ENCODE measurements at places on chromosomes 2 and 18.

DNA sequence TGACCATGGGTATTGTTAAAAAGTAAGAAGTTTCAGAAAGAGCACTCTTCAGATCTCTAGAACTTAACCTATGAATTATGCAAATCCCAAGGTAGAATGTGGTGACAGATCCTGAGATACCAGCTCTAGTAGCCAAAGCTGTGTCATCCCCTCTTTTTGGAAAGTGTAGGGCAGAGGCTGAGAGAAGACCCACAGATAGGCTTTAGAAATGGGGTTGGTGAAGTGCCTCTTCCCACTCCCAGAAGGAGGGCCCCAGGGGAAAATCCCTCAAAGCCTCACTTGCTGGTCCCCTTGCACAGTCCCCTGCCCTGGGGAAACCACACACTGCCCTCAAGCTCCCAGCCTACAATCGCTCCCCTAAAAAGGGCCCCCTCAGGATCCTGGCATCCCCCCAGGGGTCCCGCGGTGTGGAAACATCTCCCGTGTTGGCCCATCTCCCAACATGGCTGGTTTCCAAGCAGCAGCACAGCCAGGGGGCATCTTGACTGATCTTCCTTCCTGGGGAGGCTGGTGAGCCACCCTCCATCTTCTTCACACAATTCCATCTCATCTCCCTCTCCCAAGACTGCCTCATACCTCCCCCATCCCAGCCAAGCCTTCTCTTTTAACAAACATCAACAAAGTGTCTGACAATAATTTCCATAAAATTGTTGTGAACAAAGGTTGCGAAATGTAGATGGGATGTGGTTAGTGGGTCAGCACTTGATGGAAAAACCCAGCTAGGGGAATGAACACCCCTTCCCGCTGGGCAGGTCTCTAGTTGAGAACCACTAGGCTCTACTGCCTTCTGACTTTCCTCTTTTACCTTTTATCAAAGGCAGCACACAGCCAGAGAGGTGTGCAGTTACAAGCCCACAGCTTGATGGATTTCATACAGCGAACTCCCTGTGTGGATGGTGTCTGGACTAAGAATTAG lies 25.1 kb downstream of the MAL start:
- DNase-seq: no peak

- DNase-seq: no peak
These were observed 36.7 kb downstream of the EMX1 start for GRCh38 chr2:72953976-72954375.

DNA sequence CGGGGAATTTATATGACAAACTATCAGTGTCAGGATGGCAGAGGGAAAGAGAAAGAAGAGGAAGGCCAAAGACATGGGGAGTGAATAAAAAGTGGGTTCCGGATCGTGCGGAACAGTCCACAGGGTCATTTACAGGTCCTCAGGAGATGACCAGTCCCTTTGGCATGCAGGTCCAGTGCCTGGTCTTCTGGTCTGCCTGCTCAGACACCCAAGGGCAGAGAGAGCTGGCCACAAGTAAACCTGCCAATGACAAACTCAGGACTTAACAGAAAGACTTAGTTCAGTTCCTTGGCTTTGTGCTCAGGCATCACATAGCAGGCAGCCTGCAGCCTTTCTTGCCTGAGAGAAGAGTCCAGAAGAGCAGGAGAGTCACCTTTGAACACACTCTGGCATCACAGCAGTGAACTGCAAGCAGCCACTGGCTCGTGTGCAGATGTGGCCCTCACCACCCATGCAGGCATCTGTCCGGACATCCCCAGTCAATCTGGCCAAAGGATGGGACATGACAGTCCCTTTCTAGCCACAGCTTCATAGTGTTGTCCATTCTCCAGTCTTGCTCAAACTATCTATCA lies 14.0 kb downstream of the TMEM127 start:
- no peak for DNase-seq

- DNase-seq: peak; percentile 70
These were observed 104.5 kb upstream of the KLHL14 start for GRCh38 chr18:32877371-32877770.

DNA sequence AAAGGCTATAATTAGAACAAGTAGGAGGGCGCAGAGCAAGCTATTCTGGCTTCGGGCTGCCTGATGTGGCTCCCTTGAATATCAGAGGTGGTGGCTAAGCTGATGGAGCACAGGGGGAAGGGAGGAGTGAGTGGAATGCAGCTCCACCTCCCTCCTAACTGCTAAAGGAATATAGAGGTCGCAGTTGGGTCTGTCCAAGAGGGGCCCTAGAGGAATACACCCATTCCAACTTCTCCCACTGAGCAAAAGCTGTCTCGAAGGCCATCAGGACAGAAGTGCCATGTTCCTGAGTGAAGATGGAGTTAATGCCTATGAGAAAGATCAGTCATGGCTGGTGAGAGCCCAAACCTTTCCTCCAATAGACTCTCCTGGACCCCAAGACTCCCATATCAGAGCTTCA lies 32.8 kb upstream of the MARCO start:
- DNase-seq: no peak

- DNase-seq: no peak
These were observed 289.3 kb downstream of the CELF4 start for GRCh38 chr18:37276111-37276890.

- peak; percentile 94 for DNase-seq
These were observed 36.7 kb downstream of the DYNC1I2 start for GRCh38 chr2:171723716-171724683.

GRCh38 chr18:36315736-36316135 lies 18.2 kb downstream of the FHOD3 start:
- peak; percentile 35 for DNase-seq

DNA sequence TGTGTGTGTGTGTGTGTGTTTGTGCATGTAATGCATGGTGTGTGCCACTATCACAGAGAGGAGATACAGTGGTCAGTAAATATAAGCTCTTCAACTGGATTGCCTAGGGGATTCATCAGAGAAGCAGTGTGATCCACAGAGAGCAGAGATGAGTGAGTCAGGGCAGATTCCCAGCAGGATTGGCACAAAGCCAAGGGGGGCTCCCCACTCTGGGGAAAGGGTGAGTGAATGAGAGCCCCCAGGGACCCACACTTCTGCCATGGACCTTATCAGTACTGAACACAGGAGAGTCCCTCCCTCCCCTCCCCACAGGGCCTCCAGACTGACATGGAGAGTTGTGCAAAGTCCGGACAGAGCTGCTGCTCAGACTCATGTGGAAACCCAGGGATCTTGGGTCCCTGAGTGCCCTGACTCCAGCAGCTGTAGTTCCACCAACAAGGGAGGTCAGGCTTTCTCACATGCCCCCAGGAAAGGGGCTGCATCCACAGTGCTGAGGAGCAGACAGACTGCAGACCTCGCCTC lies 748.8 kb downstream of the NR4A2 start:
- DNase-seq: no peak

DNA sequence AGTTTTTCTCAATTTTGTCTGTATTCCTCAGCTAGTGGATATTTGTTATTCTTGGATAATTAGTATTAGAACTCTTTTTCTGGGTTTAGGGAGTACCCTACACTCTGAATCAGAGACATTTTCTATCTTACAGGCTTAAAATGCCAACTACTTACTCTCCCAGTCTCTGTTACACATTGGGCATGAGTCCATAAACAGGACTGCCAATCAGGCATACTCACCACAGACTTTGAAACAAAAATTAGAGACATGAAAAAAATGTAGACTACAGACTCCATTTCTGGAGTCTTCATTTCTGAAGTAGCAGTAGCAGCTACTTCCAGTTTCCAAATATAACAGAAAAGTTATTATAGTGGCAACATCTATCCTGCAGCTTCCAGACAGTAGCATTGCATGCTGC lies 279.7 kb downstream of the MBD5 start:
- DNase-seq: no peak

GRCh38 chr18:58645398-58645797 lies 16.5 kb upstream of the ALPK2 start:
- DNase-seq: no peak

DNA sequence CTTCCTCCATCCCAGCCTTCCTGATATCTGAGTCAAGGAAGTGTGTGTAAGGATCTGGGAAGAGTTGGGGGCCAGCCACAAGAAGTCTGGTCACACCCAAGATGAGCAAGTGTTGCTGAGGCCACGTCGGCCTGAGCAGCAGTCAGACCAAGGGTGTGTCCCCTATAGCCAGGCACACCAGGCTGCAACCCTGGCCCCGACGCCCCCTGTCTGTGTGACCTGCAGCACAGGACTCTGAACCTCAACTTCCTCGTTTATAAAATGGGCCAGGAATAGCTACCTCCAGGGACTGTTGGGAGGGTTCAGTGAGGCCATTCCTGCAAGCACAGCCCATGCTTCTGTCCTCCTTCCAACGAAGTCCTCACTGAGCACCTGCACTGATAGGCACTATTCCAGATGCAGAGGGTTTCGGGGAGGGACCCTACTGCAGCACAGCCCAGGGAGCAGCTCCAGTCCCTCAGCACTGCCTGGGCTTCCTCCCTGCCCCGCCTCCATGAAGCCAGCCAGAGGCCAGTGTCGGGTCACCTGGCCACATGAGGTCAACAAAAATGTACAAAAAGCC lies 13.3 kb downstream of the LIMS2 start:
- DNase-seq: no peak

DNA sequence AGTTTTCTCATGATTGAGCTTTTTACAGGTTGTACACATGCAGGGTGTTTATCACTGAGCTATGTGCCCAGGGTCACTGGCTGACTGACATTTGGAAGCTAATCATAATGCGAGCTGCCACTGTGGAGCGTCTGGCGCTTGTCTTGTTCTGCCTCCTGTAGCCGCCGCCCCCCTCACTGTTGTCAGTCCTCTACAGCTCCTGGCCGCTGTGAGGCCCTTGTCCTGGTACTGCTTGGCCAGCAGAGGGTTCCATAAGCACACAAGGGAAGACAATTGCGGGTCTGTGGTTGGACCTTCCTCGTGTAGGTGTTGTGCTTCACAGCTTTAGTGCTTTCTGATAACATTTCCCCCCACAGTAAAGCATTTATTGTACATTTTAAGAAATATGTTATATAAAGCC lies 105.6 kb upstream of the LDLRAD4 start:
- DNase-seq: peak; percentile 47

DNA sequence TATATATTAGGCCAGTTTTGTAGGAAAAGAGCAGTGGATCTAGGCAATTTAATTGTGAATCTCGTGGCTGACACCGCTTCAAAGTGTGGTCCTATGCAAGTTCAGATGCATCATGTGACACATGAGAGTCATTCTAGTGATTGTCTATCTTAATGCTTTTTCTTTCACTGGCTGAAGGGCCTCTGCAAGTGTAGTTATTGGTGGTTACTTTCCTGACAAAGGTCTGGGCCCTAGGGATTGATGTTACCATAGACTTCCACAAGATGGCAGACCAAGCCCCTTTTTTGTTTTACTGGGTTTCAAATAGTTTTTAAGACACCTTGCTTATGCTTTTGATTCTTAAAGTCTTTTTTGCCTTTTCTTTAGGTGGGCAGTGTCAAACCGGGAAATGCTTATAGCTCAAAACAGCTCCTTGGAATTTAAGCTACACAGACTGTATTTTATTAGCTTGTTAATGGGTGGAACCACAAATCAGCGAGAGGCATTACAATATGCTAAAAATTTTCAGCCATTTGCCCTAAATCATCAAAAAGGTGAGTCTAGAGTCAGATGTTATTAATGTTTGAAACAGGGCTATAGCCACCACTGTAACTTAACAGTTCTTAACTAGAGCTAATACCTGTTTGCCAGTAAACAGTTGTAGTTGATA lies 25.9 kb downstream of the CD8A start:
- no peak for DNase-seq

GRCh38 chr2:75053484-75054112 lies 95.2 kb downstream of the POLE4 start:
- DNase-seq: no peak

GRCh38 chr2:168182550-168183249 lies 64.7 kb downstream of the STK39 start:
- DNase-seq: no peak

GRCh38 chr2:132538331-132538855 lies 121.8 kb downstream of the GPR39 start:
- peak; percentile 93 for DNase-seq

DNA sequence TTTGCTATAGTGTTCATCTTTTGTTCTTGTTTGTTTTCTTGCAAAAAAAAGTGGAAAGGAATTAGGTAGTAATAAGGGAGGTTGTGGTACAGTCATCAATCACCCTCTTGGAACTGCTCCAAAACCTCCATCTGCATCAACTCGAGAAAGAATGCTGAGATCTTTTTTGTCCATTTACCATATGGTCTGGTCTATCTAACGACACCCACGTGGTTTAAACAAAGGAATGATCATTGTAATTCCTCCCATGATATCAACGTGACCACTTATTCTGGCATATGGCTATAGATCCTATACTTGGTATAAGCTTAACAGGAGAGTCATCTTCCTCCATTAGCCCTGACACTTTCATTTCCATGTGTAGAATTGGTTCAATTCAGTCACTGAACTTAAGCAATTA lies 1025.3 kb upstream of the NXPH2 start:
- DNase-seq: peak; percentile 96

DNA sequence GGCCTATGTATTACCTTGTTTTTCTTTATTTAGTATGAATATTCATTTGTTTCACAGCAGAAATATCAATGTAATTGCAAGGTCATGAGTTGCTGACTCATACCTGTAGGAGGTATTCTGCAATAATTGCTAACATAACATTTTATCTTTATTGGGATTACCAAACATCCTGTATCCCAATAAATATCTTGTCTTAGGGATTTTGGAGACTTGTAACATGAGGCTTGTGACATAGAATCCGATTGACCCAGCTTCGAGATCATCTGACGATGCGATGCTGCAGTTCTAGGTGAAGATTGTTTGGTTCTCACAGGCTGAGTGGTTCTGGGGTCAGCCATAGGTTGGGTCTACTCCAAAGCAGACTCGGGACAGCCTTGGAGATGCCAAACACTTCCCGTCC lies 133.4 kb upstream of the RND3 start:
- DNase-seq: no peak

GRCh38 chr18:28331551-28331950 lies 154.6 kb upstream of the CDH2 start:
- DNase-seq: peak; percentile 1

- DNase-seq: no peak
These were observed 226.4 kb upstream of the HS6ST1 start for GRCh38 chr2:128545085-128545484.

DNA sequence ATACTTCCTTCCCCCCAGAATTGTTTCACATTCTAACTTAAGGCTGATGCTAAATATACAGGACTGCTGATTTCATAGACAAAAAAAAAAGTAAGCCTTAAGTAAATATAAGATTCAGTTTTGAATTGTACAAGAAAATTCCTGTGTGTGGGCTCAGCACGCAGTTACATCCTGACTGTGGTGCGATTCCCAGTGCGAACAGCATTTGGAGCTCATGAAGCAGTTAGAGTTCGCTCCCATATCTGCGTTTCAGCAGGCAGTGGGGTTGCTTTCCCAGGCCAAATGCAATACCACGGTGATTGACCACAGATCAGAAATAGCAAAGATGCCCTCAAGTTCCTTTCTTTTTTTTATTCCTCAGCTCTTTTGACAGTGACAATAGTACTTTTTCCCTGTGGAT lies 75.6 kb downstream of the SATB2 start:
- no peak for DNase-seq
